ENCODE measurements at places on chromosomes 6 and 20. TPM values are rescaled to one million over a fixed set of nuclear protein-coding genes. Genes with fewer than 3 reads are reported as not detected.

The AVP gene
- total RNA-seq = not detected

- H3K36me3 ChIP-seq = no peaks in the 10 kb centered on the region
- no peak overlapping the region for H3K27ac ChIP-seq
- H3K4me3 ChIP-seq = no peak overlapping the region
- H3K27me3 ChIP-seq = peaks cover 22% of the 10 kb centered on the region
- no peaks in the 10 kb centered on the region for H3K4me1 ChIP-seq
- DNase-seq = no peak
These were observed 7.1 kb downstream of the IRF4 start for GRCh38 chr6:398558-399078.

DNA sequence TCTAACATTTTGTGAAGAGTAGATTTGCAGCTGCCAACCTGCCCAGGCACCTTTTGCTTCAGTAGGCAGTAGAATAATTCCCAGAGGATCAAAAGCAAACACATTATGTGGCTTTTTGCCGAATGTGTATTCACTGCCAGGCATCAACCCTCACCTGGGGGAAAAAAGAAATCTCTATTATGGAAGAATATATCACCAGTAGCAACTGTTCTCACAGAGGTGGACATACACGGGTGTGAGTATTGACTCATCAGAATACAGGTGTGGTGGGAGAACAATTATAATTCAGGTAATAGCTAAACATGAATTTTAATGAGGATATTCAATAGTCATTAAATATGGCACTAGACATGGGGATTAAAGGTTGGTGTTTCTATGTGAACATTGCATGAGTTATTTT is 910.7 kb downstream of the TFAP2A start:
- no peak for DNase-seq
- H3K27ac ChIP-seq = no peak overlapping the region
- no peaks in the 10 kb centered on the region for H3K27me3 ChIP-seq

The GPR6 gene
- total RNA-seq = not detected

DNA sequence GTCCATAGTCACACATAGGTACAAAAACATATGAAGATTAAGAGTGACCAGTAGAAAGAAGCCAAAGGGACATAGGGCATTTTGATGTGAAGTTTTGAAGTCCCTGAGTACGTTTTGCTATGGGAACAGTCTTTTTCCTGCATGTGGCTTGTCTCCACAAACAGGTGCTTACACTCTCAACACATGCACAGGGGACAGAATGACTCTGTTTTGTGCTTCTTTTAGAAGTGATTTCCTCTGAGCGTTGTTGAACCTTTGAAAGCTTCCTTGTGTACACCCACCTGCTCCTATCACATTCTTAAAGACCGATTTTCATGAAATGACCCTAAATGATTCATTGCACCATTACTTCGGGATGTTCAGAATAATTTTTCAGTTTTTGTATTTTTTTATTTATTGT is 338.8 kb upstream of the CDH4 start:
- H3K27me3 ChIP-seq = no peaks in the 10 kb centered on the region
- DNase-seq = no peak
- no peaks in the 10 kb centered on the region for H3K36me3 ChIP-seq
- H3K27ac ChIP-seq = no peak overlapping the region
- no peak overlapping the region for H3K4me3 ChIP-seq

DNA sequence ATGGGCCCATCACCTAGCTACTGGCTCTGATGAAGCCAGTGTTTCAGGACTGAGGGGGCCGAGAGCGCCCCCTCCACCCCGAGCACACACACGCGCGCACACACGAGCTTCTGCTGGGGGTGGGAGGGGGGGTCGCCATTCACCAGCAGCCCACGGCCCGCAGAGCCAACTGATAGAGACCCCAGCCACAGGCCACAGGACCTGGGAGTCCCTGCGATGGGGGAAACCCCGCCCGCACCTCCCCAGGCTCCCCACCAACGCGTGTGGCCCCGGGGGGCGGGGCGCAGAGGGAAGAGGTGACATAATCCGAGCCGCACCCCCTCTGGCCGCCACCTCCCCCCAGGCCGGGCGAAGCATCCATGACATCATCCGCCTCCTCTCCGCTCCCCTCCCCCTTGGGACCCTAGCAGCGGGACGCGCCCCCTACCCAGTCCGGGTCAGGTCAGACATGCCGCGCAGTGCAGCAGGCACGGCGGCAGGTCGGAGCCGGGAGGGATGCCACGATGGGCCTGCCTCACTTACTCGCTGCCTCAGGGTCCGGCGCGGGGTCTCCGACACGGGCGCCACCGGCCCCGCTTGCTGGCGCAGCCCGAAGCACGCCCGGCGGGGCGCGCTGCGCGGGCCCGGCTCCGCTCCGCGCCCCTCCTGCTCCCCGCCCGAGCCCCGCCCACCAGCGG is at the start of gene LZTS3:
TSS of gene LZTS3 (minus strand) at position 617 of the 677 bp plus-strand sequence. CDS start 6,386 bp downstream, outside the sequence.
- peak; percentile 24 for DNase-seq
- H3K4me3 ChIP-seq = peak within 1 kb of the TSS; percentile 86
- H3K27me3 ChIP-seq = peaks cover 14% of the 10 kb centered on the region
- H3K4me1 ChIP-seq = peaks cover 3% of the 10 kb centered on the region

All from fibroblast of lung (primary cell).